GM23338 (cell line): ENCODE measurements at places on chromosomes 3 and 15. TPM values are rescaled to one million over a fixed set of nuclear protein-coding genes. Genes with fewer than 3 reads are reported as not detected.

Gene METTL6
- 17.8 and 21.2 TPM in 2 replicates for total RNA-seq

Gene CCDC12
- 35.1 and 42.9 TPM in 2 replicates for total RNA-seq

Gene SLC9C1
- 0.97 and 1.7 TPM in 2 replicates for total RNA-seq

DNA sequence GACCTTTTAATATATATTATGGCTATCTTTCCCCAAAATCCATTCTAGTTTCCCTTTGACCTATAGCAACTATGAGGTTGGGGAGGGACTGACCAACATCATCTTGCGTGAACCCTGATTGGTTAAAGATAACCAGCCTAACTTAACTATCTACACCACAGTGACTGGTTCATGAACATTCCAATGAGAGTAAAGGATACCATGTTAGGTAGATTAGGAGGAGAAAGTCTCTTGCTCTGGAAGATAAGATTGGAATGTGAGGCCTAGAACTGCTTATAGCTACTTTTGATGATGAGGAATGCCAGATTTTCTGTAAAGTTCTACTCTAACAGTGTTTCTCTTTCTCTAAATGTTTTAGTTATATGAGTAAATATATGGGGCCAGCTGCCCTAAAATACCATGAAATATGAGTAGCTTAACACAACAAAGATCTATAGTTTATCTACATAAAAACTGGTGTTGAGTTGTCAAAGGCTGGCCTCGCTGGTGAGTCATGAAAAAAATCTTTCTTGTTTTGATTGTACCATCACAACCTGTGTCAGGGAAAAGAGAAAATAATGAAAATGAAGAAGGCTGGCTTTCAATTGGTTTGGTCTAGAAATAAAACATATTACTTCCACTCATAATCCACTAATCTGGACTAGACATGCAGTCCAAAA lies 481.4 kb downstream of the NSUN3 start:
- no peak for DNase-seq

GRCh38 chr3:98777286-98777685 lies 14.1 kb downstream of the ST3GAL6 start:
- DNase-seq, result no peak

- no peak for DNase-seq
Measured at GRCh38 chr3:193782276-193782647, 189.3 kb downstream of the OPA1 start.
